AG10803 (cell line): ENCODE measurements at places on chromosomes 16 and 17.

GRCh38 chr16:28524681-28525171 is 14.0 kb downstream of the NUPR1 start:
- DNase-seq: peak; percentile 22

GRCh38 chr17:38329808-38330730 is 13.7 kb downstream of the GPR179 start:
- DNase-seq: no peak

GRCh38 chr17:49022391-49022941 is 25.3 kb downstream of the IGF2BP1 start:
- peak; percentile 84 for DNase-seq

- no peak for DNase-seq
Observed at GRCh38 chr16:71658771-71659170, 32.8 kb downstream of the MARVELD3 start.

GRCh38 chr16:88941913-88942909 is 34.8 kb downstream of the CBFA2T3 start:
- no peak for DNase-seq

- DNase-seq: no peak
Observed at GRCh38 chr17:47973541-47973940, 2.6 kb downstream of the CDK5RAP3 start.

DNA sequence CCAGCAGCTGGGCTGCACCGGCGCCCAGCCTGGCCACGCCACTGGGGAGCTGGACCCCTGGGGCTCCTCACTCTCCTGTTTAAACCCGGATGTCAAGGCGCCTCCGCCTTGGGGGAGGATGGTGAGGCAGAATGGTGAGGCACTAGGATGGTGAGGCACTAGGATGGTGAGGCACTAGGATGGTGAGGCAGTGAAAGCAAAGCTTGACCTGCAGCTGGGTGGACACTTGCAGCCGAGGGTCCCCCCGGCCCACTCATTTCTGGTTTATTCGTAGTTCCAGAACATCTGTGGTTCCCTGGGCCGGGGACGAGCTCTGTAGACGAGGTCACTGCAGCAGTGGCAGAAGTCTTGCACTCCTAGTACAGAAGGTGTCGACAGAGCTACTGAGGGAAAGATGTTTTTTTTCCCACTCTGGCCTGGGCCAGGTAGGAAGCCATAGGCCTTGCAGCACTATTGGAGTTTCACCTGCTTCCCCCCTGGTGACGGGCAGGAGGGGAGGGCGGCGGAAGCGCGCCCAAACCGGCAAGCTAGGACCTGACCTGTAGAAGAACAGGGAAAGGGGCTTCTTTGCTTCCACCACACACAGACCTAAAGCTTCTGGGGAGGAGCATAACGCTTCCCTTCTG is 1.1 kb upstream of the HNF1B start:
- DNase-seq: no peak

DNA sequence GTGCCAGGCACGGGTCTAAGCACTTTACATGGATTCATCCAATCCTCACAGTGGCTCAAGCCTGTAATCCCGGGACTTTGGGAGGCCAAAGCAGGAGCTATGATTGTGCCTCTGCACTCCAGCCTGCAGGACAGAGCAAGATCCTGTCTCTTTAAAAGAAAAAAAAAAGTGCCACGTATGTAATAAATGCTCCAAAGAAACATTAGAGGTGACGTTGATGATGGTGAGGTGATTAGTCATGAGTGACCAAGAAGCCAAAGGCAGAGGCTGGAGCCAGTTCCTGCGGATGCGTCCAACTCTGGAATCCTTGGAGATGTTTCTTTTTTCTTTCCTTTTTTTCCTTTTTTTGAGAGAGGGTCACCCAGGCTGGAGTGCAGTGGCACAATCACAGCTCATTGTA is 59.4 kb upstream of the SIAH1 start:
- peak; percentile 84 for DNase-seq

DNA sequence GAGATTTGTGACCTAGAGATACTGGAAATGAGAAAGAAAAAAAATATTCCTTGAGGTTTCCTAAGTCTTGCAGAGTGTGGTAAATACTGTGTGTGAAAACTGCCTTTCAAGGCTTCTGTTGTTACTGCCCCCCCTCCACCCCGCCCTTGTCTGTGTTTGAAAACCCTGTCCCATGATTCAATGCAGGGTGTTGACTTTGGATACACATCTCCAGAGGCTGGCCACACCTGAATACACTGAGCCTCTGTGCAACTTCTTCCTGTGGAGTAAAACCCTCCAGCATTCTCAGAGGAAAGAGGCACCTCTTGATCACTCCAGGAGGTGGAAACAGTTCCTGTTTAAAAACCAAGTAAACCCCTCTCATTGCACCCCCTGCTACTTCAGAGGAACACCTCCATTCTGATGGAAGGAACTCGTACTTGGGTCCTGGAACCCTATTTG is 123.0 kb upstream of the CACNG5 start:
- DNase-seq: peak; percentile 7

DNA sequence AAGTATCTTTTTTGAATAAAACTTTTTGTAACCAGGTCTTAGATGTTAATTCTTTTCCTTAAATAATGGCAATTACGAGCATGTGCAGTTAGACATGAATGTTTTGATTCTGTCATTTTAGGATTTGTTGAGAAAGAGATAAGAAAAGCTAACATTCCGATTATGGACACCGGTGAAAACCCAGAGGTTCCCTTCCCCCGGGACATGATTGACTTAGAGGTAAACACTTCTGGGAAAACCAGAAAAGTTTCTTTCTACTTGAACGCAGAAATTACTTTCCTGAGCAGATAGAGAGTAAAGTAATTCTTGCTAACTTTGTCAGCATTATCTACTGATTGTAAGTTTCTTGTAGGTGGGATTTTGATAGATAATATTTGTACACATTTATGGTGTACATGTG is 9.2 kb downstream of the ATP6V0A1 start:
- no peak for DNase-seq

GRCh38 chr16:88977018-88977811 is at the start of gene CBFA2T3:
Gene CBFA2T3, minus strand, starts transcription at chr16:88977207. Its CDS starts 400 bp downstream, at chr16:88976807.
- DNase-seq: no peak

DNA sequence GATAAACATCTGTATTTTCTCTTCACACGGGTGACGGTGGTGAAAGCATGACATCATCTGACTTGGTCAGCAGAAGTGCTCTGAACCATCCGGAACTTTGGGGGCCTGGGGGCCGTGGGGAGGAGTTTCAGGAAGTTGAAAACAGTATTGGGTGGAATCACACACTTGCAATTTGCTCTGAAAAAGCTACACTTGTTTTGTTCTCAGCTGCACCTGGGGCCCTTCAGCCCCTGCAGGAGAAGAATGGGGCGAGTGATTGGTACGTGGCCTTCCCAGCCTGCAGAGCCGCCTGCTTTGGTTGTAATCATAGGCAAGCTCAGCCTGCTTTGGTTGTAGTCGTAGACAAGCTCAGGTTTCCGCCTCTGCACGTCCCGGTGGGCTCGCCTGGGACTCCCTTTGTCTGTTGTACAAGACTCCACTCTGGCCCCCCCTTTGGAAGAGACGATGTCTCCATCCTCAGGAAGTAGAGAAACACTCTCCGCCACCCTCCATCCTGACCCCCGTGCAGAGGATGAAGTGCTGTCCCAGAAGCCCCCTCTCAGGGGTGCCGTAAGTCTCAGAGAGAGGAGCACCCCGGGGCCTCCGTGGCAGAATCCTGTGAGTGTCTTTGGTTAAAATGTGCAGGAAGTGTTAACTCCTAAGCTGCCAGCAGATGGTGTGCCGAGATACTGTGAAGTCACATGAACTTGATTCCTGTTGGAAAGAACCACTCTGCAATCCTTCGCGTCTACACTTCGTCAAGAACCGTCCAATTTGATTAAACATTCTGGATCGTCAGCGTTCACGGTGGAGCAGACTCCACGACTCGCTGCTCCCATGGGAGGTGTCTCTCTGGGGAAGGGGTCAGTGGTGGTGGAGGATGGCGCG is 5.4 kb downstream of the BANP start:
- peak; percentile 49 for DNase-seq

DNA sequence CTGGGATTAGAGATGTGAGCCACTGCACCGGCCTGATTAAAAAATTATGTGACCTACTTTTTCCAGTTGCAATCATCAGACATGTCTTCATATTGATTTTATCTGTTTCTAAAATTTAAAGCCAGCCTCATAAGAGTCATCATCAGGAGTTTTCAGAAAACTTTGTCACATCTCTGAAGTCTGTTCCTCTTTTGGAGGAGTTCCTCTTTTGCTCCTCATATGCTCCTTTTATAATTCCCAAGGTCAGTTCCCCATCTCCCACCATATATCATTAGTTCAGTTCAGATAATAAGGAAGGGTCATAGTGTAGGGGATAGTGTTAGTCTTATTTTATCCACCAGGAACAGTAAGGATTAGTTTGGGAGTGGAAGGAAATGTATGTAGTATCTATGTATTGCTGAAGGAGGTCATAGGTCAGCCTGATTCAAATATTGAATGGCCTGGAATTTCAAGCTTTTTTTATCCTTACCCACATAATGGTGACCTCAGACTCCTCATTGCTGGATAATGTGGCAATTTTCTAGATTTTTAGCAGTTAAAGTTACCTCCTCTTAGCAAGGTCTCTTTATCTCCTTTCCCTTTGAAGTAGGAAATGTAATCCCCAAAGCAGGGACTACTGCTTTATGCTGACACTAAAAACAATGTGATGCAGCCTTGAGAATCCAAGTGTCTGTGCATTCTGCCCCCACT is 13.8 kb upstream of the DUSP14 start:
- peak; percentile 21 for DNase-seq
